ENCODE measurements at places on chromosomes 2 and 18.

GRCh38 chr2:133765658-133766057 lies 197.4 kb upstream of the NCKAP5 start:
- H3K4me1 ChIP-seq, result no peaks in the 10 kb centered on the region
- DNase-seq, result no peak
- H3K27ac ChIP-seq, result no peak overlapping the region
- no peaks in the 10 kb centered on the region for H3K27me3 ChIP-seq
- H3K36me3 ChIP-seq, result no peaks in the 10 kb centered on the region

- H3K4me3 ChIP-seq, result no peak overlapping the region
- H3K27ac ChIP-seq, result no peak overlapping the region
- no peaks in the 10 kb centered on the region for H3K36me3 ChIP-seq
- H3K27me3 ChIP-seq, result no peaks in the 10 kb centered on the region
Observed at GRCh38 chr2:182804128-182804527, 62.3 kb downstream of the FRZB start.

DNA sequence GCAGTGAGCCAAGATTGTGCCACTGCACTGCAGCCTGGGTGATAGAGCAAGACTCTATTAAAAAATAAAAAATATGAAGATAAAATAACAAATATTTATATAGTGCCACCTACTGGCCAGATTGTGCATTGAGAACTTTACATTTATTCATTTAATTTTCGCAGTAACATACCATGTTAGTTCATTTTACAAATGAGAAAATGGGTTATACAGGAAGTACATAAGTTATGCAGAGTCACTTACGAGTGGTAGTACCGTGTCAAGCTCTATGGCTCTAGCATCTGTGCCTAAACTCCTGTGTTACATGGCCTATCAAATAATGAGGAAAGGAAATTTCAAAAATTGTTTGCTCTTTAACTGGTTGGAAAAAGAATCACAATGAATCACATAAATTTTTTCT lies 27.9 kb downstream of the RIF1 start:
- no peaks in the 10 kb centered on the region for H3K4me1 ChIP-seq
- no peak overlapping the region for H3K27ac ChIP-seq
- no peak for DNase-seq
- peaks cover 70% of the 10 kb centered on the region for H3K36me3 ChIP-seq
- H3K4me3 ChIP-seq, result no peak overlapping the region
- no peaks in the 10 kb centered on the region for H3K27me3 ChIP-seq

- peak overlapping the region; percentile 100 for H3K4me3 ChIP-seq
- H3K36me3 ChIP-seq, result no peaks in the 10 kb centered on the region
- H3K27ac ChIP-seq, result peak overlapping the region; percentile 75
- no peaks in the 10 kb centered on the region for H3K27me3 ChIP-seq
Observed at GRCh38 chr18:79950515-79951341, 725 bp downstream of the SLC66A2 start.

GRCh38 chr2:241858206-241859016 lies at the start of gene PDCD1:
PDCD1 (minus strand) TSS chr2:241858894; CDS start chr2:241858838, 56 bp downstream.
- peaks cover 5% of the 10 kb centered on the region for H3K27me3 ChIP-seq
- H3K4me1 ChIP-seq, result no peaks in the 10 kb centered on the region
- DNase-seq, result no peak
- H3K36me3 ChIP-seq, result no peaks in the 10 kb centered on the region
- H3K4me3 ChIP-seq, result no peak within 1 kb of the TSS
